CMK (cell line): ENCODE measurements at places on chromosomes 5 and 9.

GRCh38 chr5:111119221-111119620, 27.1 kb downstream of the WDR36 start:
- DNase-seq: no peak

GRCh38 chr5:30343707-30344106, 849.8 kb upstream of the CDH6 start:
- no peak for DNase-seq

GRCh38 chr9:37938121-37938891, 34.4 kb upstream of the SLC25A51 start:
- DNase-seq: no peak

DNA sequence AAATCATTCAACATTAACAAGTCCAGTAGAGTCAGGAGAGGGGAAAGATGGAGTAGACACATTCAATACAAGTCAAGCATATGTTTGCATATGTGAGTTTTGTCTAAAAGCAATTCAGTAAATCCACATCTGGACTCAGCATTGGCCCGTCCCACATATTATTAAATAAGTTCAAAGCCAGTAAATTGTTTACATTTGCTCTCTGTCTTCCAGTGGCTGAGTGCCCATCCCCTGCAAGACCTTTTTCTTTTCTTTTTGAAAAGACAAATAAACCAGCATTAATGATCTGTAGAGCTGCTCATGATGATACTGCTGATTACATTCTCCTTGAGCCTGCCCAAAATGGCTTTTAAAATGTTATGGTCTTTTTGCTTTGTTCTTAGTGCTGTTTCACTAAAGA, 71.1 kb downstream of the TNC start:
- no peak for DNase-seq

DNA sequence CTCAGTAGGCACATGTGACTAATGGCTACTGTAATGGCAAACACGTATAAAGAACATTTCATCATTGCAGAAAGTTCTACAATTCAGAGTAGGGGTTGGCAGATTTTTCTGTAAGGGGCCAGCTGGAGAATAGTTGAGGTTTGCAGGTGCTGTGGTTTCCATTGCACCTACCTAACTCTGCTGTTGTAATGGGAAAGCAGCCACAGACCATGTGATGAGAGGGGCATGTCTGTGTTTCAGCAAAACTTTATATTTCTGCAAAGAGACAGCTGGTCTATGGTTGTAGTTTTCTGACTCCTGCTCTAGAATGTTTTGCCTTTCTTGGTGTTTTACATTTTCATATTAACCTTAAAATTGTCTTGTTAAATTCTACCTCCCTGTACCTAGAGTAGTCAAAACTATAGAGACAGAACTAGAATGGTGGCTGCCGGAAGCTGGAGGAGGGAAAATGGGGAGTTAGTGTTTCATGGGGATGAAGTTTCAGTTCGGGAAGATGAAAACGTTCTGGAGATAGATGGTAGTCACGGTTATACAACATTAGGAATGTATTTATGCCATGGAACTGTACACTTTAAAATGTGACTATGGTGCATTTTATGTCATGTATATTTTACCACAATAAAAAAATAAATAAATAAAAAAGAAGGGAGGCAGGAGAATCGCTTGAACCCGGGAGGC, 44.3 kb downstream of the NUP214 start:
- DNase-seq: no peak

DNA sequence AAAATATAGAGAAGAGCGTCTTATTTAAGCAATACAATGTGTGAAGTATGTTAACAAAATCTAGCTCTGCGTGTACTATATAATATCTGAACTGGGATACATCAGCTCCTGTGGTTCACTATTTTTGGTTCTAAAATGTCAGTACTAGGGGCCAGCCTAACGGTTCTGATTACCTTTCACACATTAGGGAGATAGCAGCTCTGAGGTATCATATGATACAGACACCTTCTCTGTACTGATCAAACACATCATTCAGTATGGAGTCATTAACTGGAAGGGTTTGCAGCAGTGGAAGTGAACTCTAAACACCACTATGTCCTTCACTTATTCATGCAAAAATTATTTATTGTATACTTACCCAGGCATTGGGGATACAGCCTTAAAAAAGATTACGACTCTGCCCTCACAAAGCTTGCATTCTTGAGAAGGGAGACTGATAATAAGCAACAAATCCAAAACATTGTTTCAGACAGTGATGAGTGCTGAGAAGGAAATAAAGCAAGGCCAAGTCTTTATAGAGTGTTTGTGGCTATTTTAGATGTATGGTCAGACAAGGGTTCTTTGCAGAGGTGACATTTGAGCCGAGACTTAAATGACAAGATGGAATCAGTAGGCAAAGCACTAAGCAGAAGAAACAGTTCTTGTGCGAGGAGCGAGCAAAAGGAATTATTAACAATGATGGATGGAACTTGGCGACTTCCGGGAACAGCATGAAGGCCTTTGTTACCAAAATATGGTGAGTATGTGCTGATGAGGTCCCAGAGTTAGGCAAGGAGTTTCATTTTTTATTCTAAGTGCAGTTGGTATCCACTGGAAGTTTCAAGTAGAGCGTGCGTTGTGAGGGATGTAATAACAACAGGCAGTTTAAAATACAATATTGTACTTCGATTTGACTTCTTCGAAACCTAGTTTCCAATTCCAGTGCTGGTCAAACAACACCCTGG, 1.8 kb upstream of the LNPEP start:
- peak; percentile 11 for DNase-seq

GRCh38 chr9:135703726-135704125, 1.7 kb downstream of the KCNT1 start:
- DNase-seq: no peak

DNA sequence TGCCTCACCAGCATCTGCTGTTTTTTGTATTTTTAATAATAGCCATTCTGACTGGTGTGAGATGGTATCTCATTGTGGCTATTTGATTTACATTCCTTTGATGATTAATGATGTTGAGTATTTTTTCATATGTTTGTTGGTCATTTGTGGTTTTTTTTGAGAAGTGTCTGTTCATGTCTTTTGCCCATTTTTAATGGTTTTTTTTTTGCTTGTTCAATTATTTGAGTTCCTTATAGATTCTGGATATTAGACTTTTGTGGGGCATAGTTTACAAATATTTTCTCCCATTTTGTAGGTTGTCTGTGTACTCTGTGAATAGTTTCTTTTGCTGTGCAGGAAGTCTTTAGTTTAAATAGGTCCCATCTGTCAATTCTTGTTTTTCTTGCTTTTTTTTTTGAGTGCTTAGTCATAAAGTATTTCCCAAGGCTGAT, 148.1 kb downstream of the NPR3 start:
- no peak for DNase-seq

- DNase-seq: no peak
Observed at GRCh38 chr9:121778252-121779225, 127.1 kb downstream of the DAB2IP start.

DNA sequence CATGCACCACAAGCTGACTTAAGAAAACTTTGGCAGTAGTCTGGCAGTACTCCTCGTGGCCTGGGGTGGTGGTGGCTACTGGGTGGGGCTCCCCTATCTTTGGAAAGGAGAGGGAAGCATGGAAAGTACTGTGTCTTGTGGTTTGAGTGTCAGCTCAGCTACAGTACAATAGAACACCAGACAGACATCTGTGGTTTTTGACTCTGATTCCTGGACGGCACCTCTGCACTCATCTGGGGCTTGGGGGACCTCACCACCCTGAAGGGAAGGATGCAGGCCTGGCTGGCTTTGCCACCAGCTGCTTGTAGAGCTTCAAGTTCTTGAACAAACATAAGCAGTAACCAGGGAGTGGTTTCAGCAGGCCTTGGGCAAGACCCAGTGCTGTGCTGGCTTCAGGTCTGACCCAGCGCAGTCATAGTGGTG, 40.6 kb downstream of the TNFSF8 start:
- no peak for DNase-seq

- no peak for DNase-seq
Observed at GRCh38 chr5:98428806-98429205, 344.7 kb upstream of the RGMB start.

DNA sequence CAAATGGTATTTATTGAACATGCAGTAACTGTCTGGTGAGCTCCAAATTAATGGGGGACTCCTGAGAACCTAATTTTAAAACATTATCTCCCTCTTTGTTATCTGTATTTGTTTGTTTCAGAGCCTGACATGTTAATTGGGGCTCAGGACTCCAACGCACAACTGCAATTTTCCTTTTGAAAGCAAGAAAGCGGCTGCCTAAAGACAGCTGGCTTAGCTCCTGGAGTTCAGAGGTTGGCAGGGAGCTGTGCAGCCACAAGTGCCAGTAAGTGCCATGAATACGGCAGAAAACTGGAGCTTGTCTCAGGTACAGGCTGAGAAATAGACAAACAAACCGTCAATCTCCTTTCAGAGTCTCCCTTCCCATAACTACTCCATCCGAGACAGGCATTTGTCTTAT, 80.9 kb downstream of the PPP2R2B start:
- DNase-seq: no peak

DNA sequence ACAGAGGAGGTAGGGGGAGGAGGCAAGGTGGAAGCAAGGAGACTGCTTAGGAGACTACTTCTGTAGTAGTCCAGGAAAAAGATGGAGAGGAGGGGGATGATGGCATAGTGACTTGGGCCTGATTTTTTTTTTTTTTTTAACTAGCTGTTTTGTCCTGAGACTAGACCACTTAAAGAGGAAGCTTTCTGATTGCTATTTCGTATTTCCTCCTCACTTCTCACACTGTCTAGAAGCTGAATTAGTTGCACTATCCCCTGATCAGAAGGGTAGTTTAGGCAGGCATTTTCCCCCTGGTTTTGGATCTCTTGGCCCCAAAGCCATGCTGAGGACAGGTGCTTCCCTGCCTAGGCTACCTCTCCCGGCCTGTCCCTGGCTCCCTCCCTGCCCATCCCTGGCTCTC, 14.9 kb downstream of the LARP1 start:
- DNase-seq: no peak

GRCh38 chr9:79617395-79617794, 45.6 kb downstream of the TLE4 start:
- no peak for DNase-seq

DNA sequence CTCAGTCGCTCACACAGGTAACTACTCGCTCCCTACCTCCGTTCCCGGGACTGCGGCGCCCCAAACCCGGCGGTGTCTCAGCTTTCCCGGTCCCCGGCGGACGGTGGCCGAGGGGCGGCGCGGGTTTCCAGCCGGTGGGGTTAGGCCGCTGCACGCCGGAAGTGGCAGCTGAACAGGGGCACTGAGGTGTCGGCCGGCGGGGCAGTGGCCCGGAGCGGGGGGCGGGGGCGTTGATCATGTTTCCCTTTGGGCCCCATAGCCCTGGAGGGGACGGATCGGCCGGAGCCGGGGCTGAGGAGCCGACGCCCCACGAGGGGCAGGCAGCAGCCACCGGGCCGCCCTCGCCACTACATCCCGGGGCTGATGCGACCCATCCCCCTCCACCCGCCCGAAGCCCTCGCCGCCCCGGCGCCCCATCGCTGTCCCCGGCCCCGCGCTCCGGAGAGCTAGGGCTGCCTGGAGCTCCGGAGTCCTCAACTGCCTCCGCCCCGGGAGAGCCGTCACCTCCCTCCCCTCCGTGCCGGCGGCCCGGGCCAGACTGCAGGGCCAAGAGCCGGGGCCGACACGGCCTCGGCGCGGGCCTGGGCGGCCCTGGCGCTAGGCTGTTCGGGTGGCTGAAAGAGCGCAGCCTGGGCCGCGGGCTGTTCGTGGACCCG, at the start of gene DCAF10:
TSS of gene DCAF10 (plus strand) at position 167 of the 656 bp plus-strand sequence. CDS start at position 237, 70 bp downstream.
- DNase-seq: peak; percentile 67

DNA sequence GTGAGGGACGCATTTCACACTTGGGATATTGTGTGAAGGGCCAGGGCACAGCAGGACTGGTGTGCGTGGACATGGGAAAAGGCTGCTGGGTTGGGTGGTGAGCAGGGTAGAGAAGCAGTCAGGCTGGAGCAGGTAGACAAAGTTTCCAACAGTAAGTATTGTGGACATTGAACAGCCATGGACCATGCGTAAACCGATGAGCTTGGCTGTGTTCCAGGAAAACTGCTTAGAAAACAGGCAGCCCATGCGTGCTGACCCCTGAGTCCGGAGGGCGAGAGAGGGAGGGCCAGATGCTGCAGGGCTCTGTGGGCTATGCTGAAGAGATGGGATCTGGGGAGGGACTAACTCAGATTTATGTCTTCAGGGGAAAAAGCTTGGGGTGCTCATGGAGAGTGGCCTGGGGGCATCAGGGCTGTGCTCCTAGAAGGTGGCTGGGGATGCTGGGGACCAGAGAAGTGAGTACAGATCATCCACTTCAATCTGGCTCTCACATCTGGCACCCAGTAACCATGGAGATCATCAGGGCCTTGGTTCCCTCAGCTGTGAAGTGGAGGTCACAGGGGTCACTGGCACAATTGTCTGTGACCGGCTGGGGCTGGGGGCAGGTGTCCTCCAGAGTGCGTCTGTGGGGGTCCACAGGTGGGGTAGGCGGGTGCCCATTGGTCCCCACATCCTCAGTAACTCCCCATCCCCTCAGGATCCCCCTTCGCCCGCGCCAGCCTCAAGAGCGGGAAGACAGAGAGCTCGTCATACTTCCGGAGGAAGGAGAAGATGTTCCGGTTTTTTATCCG, 93.3 kb downstream of the CACNA1B start:
- DNase-seq: no peak

DNA sequence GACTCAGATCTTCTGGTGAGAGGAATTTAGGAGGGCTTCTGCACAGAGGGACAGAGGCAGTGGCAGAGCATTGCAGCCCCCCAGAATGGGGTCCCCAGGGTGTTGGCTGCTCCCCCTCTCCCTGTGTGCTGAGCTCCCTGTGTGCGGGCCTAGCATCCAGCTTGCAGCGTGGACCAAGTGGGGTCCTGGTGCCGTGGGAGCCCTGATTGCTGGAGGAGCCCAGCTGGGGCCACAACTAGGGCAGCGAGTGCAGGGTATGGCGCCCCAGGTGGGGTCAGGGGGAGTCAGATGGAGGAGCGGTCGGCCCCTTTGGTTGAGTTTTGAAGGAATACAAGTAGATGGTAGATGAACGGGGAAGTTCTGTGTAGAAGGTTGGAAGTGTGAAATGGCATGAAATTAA, 66.7 kb downstream of the TRIO start:
- DNase-seq: no peak

GRCh38 chr9:21244836-21245235, 5.0 kb upstream of the IFNA14 start:
- DNase-seq: no peak
